ENCODE measurements at places on chromosomes 12 and 14. TPM values are rescaled to one million over a fixed set of nuclear protein-coding genes. Genes with fewer than 3 reads are reported as not detected.

The ZFYVE1 gene
- 22.1 TPM for total RNA-seq

The CLECL1 gene
- total RNA-seq, result 1.0 TPM

The BORCS5 gene
- 17.4 TPM for total RNA-seq

The C12orf50 gene
- total RNA-seq, result not detected

The MYF6 gene
- not detected for total RNA-seq

The ART4 gene
- 1.0 TPM for total RNA-seq

The SLC25A29 gene
- total RNA-seq, result 110 TPM

The NUP37 gene
- 16.7 TPM for total RNA-seq

The OAS1 gene
- total RNA-seq, result 23.3 TPM

The E2F7 gene
- total RNA-seq, result 0.44 TPM

The ADGRD1 gene
- 47.5 TPM for total RNA-seq

The HSPA2 gene
- total RNA-seq, result 17.9 TPM

The PMCH gene
- total RNA-seq, result not detected

The OSBPL8 gene
- total RNA-seq, result 77.6 TPM

The ARHGEF40 gene
- total RNA-seq, result 51.4 TPM

The AQP2 gene
- total RNA-seq, result not detected

The KIF26A gene
- total RNA-seq, result 1.4 TPM

The RPL10L gene
- total RNA-seq, result not detected

The KRT73 gene
- total RNA-seq, result not detected

The FGD4 gene
- 56.3 TPM for total RNA-seq

The CYP27B1 gene
- 0.33 TPM for total RNA-seq

The STON2 gene
- 27.5 TPM for total RNA-seq

The SERPINA6 gene
- 12.5 TPM for total RNA-seq

The MANSC4 gene
- not detected for total RNA-seq

The PIWIL1 gene
- under 0.01 TPM for total RNA-seq

The ZDHHC22 gene
- total RNA-seq, result not detected

The CLEC9A gene
- not detected for total RNA-seq

The SCN8A gene
- 5.0 TPM for total RNA-seq

The GPRC5A gene
- 40.1 TPM for total RNA-seq

The ZFHX2 gene
- total RNA-seq, result 0.48 TPM

The GARIN6 gene
- not detected for total RNA-seq

The KSR2 gene
- total RNA-seq, result 1.9 TPM

The CLEC1A gene
- total RNA-seq, result 6.9 TPM

The LRTM2 gene
- total RNA-seq, result not detected

The FITM1 gene
- 2.6 TPM for total RNA-seq

The IL26 gene
- not detected for total RNA-seq

The RHOJ gene
- total RNA-seq, result 2.4 TPM

The INHBC gene
- total RNA-seq, result not detected

The SYNDIG1L gene
- 0.33 TPM for total RNA-seq

The RHNO1 gene
- total RNA-seq, result 18.4 TPM

The PDE3A gene
- total RNA-seq, result 9.4 TPM

The KRT76 gene
- not detected for total RNA-seq

The MRPS35 gene
- 64.1 TPM for total RNA-seq

The RERG gene
- total RNA-seq, result 126 TPM
